ENCODE measurements at places on chromosomes 13 and 19. TPM values are rescaled to one million over a fixed set of nuclear protein-coding genes. Genes with fewer than 3 reads are reported as not detected.

C2CD4C gene
- total RNA-seq: not detected

RHPN2 gene
- 4.3 TPM for total RNA-seq

ACP5 gene
- total RNA-seq: 24.0 TPM

ZNF701 gene
- total RNA-seq: 43.8 TPM

LENG9 gene
- 5.0 TPM for total RNA-seq

PRRG2 gene
- total RNA-seq: 3.8 TPM

SIGLEC5 gene
- total RNA-seq: not detected

FCAR gene
- total RNA-seq: not detected

FCHO1 gene
- total RNA-seq: 16.6 TPM

IGSF23 gene
- total RNA-seq: not detected

CEACAM8 gene
- not detected for total RNA-seq

DNA sequence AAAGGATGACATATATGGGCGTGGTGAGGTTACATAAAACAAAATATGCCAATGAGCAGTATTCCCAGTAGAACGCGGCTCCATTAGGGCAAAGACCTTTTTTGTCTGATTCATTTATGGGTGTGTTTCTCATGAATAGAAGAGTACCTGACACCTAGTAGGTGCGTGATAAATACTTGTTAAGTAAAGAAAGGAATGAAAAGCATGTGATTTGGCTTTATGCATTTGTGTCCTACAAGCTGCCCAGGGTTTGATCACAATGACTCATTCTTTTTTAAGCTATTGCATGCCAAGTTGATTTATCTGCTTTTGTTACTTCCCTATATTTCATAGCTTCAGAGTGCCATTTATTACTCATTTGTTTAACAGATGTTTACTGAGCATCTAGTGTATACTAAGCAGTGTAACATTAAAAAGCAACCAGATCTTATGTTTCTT, 19.1 kb upstream of the KCTD4 start:
- peak; percentile 49 for DNase-seq

DNA sequence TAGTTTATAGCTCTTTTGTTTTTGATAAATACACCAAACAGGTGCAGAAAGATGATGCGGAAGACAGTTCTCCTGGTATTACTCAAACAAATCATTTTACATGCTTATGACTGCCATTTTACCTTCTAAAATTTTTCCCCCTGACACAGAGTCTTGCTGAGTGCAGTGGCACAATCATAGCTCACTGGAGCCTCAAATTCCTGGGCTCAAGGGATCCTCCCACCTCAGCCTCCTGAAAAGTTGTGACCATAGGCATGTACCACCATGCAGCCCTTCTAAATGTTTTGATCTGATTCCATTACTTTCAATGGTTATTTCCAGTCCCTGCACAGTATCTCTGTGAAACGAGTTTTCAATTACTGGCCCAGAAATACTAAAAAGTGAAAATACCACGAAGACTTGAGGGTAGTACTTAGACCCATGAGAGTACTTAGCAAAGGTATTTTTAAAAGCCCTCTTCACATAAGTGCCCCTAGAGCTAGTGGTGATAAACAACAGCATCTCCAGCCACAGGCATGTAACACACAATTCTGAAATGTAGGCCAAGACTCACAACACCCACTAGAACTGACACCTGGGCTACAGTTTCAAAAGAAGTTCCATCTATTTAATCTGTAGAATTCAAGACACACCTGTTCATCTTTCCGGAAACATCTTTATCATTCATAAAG, 11.3 kb downstream of the HSPH1 start:
- no peak for DNase-seq

DNA sequence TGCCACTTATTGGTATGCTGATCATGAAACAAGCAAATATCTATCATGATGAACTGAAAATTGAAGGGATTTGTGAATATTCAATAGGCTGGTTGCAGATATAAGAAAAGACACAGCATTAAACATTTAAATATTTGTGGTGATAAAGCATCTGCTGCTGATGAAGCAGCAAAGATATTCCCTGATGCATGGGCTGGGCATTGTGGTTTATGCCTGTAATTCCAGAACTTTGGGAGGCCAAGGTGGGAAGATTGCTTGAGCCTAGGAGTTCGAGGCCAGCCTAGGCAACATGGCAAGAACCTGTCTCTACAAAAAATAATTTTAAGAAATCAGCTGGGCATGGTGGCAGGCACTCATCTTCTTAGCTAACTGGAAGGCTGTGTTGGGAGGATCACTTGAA, 54.5 kb downstream of the GPR180 start:
- DNase-seq: no peak

DNA sequence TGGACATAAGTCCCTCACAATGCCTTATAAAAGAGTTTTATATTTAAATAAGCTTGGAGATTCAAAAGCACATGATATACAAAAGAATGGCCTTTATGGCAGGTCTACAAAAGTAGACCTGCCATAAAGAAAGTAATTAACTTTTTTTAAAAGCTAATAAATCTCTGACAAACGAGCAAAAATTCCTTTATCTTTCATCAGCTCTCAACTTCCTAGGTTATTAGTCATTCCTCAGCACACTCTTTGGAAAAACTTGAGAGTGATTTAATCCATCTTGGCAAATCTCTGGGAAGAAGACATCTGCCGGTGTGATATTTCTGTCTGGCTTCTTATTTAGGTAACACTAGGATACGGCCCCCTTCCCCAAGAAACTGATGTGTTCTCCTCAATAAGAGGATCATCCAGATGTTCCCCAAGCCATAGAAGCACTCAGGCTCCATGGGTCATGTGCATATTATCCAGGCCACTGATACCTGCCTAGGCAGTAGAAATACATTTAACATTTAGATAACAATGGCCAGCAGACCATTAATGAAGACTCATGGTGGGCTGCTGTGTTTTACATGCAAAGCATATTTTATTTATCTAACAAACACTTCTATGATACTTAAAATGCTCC, 372.7 kb downstream of the LIG4 start:
- no peak for DNase-seq

DNA sequence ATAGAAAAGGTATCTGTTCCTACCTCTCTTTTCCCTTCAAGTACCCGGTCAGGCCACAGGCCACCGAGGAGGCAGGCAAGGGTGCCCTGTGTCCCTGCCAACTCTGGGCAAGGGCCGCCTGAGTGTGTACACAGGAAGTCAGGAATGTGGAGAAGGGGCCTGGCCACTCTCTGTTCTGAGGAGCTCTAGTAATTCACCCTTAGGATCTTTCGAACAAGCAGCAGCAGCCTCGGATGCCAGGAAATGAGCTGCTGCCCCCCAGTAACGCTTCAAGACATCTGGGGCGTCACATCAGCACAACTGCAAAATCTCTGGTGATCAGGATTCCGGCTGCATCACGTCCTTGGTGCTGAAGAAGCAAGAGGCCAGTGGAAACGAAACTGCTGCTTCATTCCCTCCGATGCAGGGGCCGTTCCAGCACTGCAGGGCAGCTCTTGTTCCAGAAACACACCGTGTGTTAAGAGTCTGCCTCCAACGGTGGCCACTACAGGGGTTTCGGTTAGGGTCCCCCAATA, 2.0 kb downstream of the RAB20 start:
- no peak for DNase-seq

DNA sequence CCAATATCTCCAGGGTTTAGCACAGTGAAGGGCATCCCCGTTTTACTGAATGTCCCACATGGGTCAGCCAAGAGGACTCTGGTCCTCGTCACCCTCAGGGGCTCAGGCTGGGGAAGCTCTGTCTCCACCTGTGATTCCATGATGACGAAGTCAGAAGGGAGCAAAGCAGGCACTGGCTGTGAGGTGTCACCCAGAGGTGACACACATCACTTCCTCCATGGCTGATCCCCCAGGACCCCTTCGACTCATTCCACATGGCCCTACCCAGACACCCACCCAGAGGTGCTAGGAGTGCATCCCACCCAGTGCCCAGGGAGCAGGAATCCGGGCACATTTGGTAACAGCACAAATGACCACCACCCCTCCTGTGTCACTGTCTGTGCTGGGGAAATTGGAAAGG, 145.2 kb upstream of the VSTM2B start:
- DNase-seq: no peak

GRCh38 chr19:10620786-10621185, 4.6 kb upstream of the SLC44A2 start:
- no peak for DNase-seq

GRCh38 chr19:28322491-28322890, 890.5 kb downstream of the UQCRFS1 start:
- no peak for DNase-seq

GRCh38 chr13:101520672-101521071, 68.2 kb downstream of the ITGBL1 start:
- no peak for DNase-seq

DNA sequence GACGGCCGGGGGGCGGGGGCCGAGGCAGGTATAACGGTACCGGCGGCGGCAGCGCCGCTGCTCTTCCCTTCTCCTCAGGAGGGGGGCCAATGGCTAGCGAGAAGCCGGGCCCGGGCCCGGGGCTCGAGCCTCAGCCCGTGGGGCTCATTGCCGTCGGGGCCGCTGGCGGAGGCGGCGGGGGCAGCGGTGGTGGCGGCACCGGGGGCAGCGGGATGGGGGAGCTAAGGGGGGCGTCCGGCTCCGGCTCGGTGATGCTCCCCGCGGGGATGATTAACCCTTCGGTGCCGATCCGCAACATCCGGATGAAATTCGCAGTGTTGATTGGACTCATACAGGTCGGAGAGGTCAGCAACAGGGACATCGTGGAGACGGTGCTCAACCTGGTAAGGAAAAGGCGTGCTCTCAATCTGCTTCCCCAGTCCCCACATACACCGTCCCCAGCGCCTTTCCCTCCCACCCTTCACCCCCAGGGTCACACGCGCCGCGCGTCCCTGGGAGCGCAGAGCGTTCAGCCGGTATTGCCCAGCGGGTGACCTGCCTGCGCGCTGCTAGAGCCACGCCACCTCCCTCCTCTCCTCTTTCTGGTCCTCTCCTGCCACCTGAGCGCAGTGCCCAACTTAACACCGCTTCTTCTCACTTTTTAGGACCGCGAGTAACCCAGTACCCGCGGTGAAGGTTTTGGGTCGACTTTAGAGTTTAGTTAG, 814 bp downstream of the NBEA start:
- no peak for DNase-seq

- peak; percentile 88 for DNase-seq
These were observed 12.4 kb upstream of the ELAVL1 start for GRCh38 chr19:8017808-8018207.

GRCh38 chr19:10971107-10971726, 10.4 kb downstream of the SMARCA4 start:
- no peak for DNase-seq

- peak; percentile 77 for DNase-seq
These were observed 33.0 kb upstream of the ADGRE5 start for GRCh38 chr19:14347999-14348889.

DNA sequence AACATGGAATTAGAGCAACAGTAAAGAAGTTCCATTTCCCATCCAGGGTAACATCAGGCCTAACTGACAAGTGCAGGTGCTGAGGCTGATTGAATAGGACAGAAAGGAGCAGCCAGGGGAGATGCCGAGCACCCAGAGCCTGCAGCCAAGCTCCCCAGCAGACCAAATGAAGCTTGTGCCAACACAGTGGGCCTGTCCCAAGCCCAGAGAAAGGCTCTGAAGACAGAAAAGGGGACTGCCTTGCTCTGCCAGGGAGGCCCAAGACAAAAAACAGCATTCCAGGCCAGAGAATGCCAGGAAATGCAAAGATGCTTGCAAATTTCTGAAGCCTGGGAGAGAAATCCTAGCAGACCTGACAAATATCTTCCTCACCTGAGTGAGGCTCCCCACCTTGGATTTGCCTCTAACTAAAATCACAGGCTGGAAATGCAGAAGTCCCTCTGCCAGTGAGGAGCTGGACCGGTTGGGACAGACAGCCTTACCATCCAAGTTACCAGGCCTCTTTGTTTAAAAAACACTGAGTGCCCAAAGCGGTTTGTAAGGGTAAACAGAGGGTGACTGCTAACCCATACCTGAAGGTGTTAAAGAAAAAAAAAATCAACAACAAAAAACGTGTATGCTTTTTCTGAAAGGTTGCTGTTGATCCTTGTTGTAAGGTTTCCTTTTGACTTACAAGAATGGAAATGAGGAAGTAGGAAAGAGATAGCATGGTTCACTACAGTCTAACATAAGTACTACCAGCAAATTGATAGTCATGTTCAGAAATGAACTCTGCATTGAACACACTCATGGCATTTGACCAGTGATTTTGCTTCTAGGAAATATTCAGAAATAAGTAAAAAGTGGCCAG, 11.8 kb upstream of the HMGB1 start:
- peak; percentile 57 for DNase-seq

DNA sequence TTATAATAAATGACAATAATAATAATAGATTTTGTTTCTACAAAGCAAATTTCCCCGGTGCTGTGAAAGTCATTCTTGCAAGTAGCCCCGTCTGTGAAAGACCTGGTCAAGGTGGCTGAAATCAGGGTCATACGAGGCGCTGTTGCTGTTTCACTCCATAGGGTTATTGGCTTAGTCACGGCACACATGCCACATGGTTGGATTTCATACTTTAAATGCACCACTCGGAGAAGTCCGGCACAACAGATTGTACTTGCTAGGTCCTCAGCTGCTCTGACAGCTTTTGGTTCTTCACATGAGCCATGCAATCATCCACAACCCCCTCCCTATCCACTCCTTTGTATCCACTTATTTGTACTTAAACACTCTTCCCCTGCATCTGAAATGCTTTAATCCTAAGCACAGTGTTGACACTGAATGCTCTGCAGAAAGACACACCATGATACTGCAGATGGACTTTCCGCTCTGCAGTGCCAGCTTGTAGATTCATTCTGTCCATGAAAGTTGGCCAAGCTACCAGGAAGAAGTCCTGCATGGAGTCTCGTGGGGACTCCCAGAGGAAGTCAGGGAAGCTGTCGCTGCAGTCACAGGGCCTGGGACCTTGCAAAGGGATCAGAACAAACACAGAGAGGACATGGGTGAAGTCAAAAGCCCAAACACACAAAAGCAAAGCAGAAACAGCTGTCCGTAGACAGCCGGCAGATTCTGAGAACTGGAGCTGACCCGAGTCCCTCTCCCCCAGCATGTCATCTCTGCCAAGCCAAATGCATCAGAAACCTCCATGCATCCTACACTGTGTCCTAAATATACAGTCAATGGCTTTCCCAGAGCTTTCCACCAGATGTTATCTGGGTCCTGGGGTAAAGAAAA, 124.6 kb downstream of the COL4A2 start:
- no peak for DNase-seq

DNA sequence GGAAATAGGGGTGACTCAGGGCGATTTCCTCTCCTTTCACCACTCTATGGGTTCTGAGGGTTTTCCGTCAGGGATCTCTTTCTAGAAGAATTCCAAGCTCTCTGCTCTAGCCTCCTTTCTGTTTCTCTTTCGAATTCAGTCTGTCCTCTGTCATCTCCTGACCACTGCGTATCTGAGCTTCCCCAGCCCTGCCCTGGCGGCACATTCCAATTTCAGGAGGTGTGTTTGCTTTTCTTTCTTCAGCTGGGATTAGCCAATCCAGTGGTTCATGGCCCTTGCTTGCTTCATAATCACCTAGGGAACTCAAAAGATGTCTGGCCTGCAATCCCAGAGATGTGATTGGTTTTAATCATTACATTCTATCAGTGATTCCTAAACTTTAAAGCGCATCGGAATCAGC, 9.4 kb downstream of the IFNL2 start:
- DNase-seq: no peak

Data from Karpas-422 (cell line).